Adrenal gland (tissue), 19 donors: ENCODE measurements at places on chromosomes 1 and 21. TPM values are rescaled to one million over a fixed set of nuclear protein-coding genes. Genes with fewer than 3 reads are reported as not detected.

Gene ZNF691
- 14.5 TPM for polyA plus RNA-seq

Gene ZBTB8A
- 1.9 TPM for polyA plus RNA-seq

DNA sequence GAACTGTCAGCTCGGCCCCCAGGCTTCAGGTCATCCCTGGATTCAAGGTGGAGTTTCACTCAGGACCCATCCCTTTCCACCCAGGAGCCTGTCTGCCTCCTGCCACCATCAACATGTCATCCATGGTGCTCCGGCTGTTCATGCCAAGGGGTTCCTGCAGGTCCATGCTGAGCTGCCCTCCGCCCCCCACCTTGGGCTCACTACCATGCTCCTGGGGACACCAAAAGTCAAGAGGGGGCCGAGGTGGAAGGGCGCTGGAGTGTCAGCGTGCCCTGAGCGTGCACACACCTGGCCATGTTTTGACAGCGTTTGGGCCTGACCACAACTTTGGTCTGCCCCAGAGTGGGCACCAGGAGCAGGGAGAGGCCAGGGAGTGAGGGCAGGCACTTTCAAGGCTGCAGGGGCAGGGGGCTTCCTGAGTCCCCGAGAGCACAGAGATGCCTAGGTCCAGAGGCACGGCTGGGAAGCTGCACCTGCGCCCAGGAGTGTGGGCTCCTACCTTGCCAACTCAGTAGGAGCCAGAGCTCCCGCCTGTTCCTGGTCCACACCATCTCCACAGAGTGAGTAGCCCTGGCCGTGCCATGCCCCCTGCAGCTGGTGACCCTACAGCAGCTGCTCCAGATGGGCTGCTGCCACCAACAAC is 639.6 kb upstream of the ZP4 start:
- no peak for DNase-seq

DNA sequence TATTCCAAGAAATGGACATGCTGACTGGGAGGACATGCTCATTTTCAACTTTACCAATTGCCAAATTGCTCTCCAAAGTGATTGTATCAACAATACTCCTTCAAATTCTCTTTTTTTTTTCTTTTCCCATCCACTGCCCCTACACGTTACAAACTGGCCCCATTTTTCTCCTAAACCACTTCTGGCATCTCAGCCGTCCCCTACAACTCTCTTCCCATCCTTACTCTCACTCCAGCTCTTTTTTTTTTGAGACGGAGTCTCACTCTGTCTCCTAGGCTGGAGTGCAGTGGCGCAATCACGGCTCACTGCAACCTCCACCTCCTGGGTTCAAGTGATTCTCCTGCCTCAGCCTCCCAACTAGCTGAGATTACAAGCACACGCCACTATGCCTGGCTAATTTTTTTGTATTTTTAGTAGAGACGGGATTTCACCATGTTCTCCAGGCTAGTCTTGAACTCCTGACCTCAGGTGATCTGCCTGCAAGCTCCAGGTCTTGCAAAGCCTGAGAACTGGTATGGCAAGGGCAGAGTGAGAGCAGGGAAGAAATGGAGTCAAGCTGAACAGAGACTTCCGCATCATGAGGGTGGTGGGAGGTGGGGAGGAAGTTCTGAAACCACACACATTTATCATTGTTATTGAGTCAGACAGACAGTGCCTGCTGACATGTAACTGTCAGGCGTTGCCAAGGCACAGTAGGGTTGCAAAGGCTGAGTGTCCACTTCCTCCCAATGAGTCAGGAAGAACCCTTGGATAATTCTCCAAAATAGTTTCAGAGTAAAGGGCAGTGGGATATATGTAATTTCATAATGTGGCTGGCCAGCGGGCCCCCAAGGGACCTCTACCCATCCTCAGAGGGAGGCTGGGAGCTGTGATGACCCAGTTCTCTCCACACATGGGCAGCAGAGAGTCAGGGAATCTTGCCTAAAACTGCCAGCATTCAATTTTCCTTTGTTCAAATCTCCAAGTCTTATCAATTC is 17.4 kb downstream of the CELA3A start:
- peak; percentile 56 for DNase-seq

GRCh38 chr1:171654942-171655745 is 2.7 kb upstream of the MYOC start:
- peak; percentile 69 for DNase-seq

GRCh38 chr1:225483818-225484656 is 56.2 kb upstream of the LBR start:
- DNase-seq, result no peak
